ENCODE measurements at places on chromosomes 12 and 14.

GRCh38 chr12:26185532-26186320 lies 9.6 kb upstream of the SSPN start:
- DNase-seq = no peak

GRCh38 chr14:71049435-71050133 lies 142.3 kb downstream of the PCNX1 start:
- no peak for DNase-seq

DNA sequence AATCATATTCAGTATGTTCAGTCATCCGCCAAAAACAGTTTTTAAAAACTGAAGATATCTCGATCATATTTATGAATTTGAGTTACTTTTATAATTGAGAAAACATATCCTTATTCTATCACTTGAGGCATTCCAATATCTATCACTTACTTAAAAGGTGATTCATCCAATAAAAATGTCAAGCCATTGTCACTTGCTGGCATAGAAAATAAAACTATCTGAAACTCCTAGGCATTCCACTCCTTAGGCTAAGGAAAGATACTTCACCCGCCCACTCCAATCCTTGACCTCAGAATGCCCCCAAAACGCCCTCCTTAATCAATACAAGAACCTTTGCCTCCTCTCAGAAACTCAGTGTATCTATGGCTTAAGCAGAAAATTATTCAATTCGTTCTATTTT lies 51.3 kb upstream of the AMIGO2 start:
- no peak for DNase-seq

GRCh38 chr12:90611891-90612290 lies 343.1 kb downstream of the CCER1 start:
- DNase-seq = no peak

- no peak for DNase-seq
Observed at GRCh38 chr12:51630256-51630880, 39.3 kb downstream of the SCN8A start.

- no peak for DNase-seq
Observed at GRCh38 chr12:125983784-125984500, 918.7 kb downstream of the AACS start.

GRCh38 chr12:122079033-122079531 lies 526 bp downstream of the MLXIP start:
- DNase-seq = no peak

GRCh38 chr14:101959277-101959676 lies 5.1 kb upstream of the DYNC1H1 start:
- no peak for DNase-seq

- DNase-seq = no peak
Observed at GRCh38 chr12:68959143-68959858, 26.3 kb upstream of the CPM start.

DNA sequence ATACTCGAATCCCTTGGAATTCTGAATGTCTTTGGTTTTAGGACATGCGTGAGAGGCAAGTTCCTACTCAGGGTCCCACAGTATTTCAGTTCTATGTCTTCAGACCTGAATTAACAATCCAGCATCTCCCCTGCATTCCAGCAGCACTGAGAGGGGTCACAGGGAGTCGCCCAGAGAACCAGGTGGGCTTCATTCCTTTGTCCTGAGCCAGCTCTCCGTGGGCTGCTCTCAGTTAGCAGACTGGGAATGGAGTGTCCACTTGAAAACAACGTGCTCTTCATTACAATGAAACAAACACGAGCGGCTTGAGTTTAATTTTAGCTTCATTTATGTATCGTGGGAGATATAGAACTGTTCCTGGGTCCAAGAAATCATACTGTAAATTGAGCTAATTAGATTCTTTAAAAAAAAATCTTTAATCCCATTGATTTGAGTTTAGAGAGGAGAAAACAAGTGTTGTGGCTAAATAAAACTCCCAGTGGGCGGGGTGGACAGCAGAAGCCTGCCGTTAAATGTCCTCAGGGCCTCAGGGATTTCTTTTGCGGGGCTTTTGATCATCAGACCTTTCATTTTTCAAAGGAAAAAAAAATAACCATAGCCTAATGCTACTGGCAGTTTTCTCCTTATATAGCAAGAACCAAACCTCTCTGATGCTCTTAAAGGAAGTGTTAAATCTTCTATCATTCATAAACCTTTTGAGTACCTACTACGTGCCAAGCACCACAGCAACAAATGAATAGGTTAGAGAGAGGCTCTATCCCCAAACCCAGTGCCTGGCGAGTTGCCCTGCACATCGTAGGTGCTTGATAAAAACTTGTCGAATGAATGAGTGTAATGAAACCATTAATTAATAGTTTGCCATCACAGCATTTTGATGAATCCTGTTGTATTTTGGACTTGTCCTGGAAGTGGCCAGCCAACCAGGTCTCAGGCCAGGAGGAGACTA lies 140.4 kb downstream of the CHST11 start:
- DNase-seq = no peak

- no peak for DNase-seq
Observed at GRCh38 chr12:1591543-1591942, 2.8 kb downstream of the FBXL14 start.

DNA sequence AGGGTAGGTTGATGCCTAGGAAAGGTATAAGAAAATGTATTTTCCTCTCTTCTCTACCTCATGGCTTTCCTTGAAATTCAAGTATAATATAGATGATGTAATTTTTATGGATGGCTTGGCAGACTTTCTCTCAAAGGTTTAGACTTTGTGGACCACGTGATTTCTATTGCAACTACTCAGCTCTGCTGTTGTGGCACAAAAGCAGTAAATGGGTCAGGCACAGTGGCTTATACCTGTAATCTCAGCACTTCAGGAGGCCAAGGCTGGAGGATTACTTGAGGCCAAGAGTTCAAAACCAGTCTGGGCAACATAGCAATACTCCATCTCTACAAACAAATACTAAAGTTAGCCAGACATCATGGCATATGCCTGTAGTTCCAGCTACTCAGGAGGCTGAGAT lies 22.0 kb downstream of the SRP54 start:
- no peak for DNase-seq

DNA sequence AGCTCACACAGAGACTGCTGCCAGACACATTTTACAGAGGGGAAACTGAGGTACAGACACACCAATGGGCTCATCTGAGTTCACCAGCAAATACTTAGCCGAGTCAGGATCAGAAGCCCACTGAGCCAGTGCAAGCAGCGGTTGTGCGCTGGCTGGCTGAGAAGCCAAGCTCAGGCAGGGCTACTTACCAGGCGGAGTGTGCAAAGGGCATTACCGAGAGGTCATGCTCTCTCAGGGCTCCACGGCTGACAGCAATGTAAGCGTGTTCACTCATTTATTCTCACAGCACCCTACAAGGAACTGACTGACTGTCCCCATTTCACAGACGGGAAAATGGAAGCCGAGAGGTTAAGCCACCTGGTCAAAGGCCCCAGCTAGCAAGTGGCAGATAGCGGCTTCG lies 63.7 kb downstream of the RFLNA start:
- DNase-seq = no peak

- DNase-seq = no peak
Observed at GRCh38 chr12:46702581-46703344, 123.0 kb downstream of the SLC38A4 start.

DNA sequence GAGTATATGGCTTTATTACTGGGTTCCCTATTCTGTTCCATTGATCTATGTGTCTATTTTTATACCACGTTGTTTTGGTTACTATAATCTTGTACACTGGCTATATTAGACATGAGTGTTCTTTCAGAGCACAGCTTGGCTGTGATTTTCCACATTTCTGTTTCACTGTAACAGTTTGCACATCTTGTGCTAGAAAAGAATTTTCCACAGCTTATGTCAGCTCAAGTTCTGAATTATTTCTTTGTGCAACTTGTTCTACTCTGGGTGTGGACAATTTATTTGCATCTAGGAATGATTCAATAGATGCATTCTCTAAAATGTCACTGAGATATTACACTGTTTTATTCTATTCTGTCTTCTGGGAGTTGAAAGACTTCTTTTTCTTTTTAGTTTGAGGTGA lies 28.4 kb upstream of the OR5AU1 start:
- DNase-seq = no peak

DNA sequence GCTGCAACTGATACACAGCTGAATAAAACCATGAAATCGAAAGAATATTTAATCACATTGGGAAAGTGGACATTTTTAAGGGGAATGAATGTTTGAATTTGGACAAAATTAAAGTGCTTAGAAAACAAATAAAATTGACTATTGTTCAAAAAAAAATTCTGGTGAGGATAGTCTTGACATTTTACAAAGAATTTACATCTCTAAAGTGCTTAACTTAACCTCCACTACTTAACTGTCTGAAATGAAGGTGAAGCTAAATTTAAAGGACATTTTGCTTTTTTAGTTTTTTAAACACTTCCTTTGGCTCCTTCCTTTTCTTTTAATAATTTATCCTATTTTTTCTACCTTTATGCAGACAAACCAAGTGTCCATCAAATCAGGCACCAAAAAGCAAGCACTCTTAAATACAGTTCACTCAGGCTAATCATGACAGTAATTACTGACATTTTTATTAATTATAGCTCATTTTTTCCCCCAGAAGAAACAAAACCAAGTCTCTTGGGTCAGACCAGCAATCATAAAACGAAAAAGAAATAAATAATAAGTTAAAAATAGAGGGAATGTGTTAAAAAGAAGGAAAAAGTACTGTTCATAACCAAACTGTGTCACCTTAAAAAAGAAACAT lies 5.7 kb upstream of the CCND2 start:
- no peak for DNase-seq

DNA sequence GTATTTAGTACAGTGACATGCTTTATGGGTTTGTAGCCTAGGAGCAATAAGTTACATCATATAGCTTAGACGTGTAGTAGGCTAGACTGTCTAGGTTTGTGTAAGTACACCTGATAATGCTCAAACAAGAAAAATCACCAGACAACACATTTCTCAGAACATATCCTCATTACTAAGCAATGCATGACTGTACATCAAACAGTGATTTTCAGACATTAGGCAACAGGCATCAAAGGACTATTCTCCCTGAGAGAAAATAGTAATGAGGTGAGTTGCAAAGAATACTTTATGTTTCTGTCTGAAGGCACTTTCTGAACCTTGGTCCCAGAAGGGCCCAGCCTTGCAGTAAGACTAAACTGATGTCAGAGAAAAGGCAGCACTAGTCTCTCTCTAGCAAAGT lies 48.4 kb upstream of the SYT10 start:
- no peak for DNase-seq

- DNase-seq = no peak
Observed at GRCh38 chr14:97253756-97254155, 456.6 kb downstream of the VRK1 start.

GRCh38 chr14:68762953-68763764 lies 29.7 kb downstream of the ZFP36L1 start:
- no peak for DNase-seq

- DNase-seq = no peak
Observed at GRCh38 chr12:15044471-15044870, 71.6 kb downstream of the PDE6H start.

GRCh38 chr12:49546481-49546880 lies 7.7 kb downstream of the KCNH3 start:
- no peak for DNase-seq

DNA sequence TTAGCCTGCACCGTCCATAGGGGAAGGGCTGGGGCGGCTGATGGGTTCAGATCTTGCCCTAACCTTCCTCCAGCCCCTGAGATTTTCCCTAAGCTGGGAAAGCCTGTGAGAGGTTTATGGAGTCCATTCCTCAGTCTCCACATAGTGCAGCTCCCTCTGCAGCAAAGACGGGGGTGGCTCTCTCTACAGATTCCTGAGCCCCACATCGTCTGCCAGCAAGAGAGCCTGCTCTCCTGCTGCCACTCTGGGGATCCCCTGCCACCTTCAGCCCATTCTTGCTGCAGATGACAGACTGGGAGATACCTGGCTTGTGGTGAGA lies 3.1 kb downstream of the SMIM41 start:
- no peak for DNase-seq

DNA sequence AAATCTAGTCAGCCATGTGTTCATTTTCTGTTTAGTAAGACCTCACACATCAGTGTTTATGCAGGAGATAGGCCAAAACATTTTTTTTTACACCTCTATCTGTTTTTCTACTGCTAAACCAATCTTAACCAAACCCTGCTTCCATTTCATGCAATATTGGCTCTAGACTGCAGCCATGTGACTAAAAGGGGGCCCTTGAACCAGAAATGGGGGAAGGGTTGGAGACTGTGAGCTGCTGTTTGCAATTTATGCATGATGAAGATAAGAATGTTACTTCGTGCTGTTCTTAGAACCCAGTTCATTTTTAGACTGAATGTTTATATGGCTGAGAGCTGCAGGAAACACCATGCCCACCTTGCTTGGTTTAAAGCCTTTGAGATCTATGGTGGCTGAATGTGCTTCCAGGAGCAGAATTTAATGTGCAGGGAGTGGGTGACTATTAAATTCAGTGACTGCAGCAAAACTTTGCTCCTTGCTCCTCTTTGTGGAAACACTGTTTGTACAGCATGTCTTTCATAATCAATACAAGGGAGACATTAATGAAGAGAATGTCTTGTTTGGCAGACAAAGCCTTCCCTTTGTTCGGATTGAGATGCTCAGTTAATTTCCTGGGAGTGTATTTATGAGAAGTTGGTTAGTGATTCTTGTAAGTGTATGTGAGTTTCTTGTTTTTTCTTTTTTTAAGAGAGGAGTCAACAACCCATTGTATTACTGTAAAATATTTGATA lies 53.6 kb downstream of the CHST11 start:
- DNase-seq = no peak

DNA sequence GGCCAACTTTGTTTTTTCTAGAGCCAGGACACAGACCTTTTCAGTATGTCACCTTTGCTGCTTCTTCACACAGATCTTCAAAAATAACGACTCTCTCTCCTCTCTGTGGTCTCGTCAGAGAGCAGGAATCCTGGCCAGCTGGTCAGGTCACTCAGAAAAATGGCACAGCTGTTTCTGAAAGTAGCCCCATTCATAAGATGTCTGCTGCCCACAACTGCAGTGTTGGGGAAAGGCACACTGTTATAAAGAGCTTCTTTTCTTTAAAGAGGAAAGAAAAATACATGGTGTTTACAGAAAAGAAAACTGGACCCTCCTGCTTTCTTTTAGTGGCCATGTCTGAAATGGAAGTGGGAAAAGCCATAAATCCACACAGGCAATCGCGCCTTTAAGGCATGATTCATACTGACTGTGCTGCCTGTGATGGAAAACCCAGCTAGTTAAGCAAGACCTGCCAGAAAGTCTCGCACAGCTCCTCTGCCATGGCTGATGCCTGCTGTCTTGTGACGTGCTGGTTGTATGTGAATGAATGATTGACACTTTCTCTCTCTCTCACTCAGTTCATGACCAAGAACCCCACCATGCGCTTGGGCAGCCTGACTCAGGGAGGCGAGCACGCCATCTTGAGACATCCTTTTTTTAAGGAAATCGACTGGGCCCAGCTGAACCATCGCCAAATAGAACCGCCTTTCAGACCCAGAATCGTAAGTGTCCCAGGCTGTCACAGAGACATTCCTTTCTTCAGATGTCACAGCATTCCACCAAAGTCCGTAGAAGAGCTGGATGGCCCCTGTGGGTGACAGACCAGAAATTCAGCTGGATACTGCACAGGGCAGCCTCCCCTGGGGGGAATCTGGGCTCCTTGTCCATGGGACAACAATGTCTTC lies 147.9 kb upstream of the HIF1A start:
- no peak for DNase-seq

- no peak for DNase-seq
Observed at GRCh38 chr14:78245238-78245637, 75.1 kb downstream of the NRXN3 start.

All from activated gamma-delta T cell treated with anti-CD3 and anti-CD28 coated beads, Interleukin-2, amount 50 U/mL, for 16 hours (primary cell).